Fibroblast of skin of scalp (primary cell): ENCODE measurements at places on chromosomes 6 and 20.

GRCh38 chr20:37729909-37730308 lies 36.1 kb downstream of the CTNNBL1 start:
- DNase-seq: peak; percentile 7

- DNase-seq: no peak
Measured at GRCh38 chr6:170135461-170135820, 155.4 kb downstream of the DLL1 start.

DNA sequence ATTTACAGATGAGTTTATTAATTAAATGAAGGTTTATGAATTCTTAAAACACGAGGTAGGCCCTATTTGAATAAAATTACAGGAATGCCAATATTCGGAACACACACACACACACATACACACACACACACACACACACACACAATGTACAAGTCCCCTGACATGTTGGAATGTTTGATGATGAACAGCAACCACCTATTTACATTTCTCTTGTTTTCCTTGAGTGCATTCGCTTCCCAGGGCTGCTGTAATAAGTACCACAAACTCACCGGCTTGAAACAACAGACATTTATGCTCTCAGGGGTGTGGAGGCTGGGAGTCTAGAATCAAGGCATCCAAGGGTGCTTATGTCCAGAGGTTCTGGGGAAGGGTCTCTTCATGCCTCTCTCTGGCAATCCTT lies 90.3 kb downstream of the SLC22A3 start:
- DNase-seq: no peak

GRCh38 chr6:43275801-43276576 lies 22.1 kb upstream of the SLC22A7 start:
- DNase-seq: no peak

DNA sequence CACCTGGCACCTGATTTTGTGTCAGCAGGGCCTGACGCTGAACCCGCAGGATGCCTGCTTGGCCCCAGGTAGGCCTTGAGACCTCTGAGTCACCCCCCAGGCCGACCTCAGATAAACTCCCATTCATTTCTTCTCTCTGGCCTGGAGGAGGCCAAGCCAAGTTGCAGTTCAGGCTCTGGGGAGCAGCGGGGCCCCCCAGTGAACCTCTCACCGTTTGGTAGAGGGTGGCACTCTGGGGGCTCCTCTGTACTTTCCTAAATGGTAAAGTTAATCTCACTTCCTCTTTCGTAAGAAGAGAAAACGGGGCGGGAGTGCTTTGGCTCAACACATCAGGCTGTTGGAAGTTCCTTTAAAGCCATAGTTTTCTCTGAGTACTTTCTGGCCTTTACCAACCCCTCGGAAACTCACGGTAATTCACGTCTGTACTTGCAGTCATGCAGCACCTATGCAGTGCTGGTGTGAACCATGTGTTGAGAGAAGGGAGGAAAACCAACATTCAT lies 2.8 kb downstream of the SIRPA start:
- no peak for DNase-seq

GRCh38 chr6:1761477-1761877 lies 151.8 kb downstream of the FOXC1 start:
- no peak for DNase-seq

- no peak for DNase-seq
Measured at GRCh38 chr6:136728976-136729515, 63.2 kb downstream of the MAP3K5 start.

DNA sequence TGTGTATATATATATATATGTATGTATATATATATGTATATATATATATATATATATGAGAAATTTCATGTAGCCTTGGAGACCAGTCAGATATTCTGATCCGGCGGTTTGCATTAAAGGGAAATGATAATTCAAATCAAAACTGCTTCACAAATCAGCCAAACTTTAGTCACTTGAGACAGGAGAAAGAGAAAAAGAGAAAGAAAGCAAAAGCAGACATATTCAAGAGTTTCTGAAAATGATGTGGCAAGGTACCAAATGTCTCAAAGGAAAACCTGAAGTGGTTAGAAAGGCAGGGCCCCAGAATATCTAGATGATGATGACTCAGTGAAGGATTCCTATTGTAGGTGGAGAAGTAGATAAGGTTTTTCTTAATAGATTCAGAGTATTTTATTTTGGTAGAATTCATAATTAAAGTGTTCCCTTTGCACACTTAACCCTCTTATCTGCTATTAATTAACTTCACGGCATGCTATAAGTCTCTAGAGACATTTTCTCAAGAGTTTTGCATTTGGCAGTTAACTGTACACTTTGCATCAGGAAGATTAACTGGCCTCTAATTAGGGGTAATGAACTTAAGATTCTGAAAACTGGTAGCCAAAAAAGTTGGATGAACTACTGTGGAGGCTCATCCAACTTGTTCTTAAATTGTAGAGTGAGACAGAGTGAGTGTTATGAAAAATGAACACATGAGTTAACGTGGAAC lies 50.1 kb upstream of the ASF1A start:
- DNase-seq: no peak

GRCh38 chr6:170237999-170238740 lies 52.7 kb downstream of the DLL1 start:
- no peak for DNase-seq

DNA sequence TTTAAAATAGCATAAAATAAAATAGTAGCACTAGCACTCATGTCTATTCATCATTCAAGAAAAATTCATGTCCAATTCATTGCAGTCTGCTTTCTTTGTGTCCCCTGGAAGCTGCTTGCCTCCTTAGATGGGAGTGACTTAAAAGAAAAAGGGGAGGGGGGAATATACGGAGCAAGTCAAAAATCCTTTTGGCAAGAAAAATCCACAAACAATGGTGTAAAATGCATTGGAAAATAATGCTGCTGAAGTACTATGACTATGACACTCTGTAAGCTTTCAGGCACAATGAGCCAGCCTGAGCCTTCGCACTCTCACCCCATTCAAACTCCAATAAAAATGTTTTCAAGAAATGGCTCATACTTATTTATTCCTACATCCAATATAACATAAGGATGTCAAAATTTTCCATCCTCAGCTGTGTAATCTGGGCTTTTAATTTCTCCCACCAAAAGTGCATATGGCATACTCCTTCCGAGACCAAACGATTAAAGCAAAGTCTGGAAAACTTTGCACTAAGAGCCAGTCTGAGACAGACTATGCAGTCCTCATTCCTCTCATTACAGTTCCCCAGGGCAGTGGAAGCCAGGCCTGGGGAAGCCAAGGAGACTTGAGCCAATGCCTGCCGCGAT lies 790 bp downstream of the NEDD9 start:
- DNase-seq: peak; percentile 79

DNA sequence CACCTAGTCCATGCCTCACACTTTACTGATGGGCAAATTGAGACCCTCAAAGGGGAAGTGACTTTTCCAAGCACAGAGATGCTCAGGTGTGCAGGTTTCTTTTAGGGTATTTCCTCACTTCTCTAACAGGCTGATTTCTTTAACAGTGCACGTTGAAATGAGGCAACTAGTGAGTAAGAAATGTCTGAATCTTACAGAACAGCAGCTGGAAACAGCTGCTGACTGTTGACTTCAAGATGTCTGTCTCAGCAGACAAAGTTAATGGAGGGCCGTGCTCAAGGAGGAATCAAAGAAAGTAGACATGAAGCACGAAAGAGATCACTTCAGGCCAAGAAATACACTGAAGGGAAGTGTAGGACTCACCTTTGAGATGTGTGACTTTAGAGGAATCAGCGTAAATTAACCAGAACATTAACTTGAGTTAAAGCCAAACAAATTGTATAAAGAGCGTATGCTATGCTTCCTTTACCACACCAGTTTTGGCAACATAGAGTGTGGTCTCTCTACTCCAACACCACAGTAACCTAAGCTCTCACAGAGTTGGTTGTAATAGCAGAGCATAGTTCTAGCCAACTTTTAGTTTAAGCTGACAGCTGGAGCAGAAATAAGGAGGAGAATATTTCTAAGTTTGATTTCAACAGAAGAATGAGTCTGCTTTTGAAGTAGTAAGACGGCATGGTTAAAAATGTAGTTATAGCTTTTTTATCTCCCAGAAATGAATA lies 60.9 kb downstream of the SAMD3 start:
- DNase-seq: peak; percentile 12

- DNase-seq: no peak
Measured at GRCh38 chr6:89799756-89800155, 19.8 kb downstream of the MDN1 start.

DNA sequence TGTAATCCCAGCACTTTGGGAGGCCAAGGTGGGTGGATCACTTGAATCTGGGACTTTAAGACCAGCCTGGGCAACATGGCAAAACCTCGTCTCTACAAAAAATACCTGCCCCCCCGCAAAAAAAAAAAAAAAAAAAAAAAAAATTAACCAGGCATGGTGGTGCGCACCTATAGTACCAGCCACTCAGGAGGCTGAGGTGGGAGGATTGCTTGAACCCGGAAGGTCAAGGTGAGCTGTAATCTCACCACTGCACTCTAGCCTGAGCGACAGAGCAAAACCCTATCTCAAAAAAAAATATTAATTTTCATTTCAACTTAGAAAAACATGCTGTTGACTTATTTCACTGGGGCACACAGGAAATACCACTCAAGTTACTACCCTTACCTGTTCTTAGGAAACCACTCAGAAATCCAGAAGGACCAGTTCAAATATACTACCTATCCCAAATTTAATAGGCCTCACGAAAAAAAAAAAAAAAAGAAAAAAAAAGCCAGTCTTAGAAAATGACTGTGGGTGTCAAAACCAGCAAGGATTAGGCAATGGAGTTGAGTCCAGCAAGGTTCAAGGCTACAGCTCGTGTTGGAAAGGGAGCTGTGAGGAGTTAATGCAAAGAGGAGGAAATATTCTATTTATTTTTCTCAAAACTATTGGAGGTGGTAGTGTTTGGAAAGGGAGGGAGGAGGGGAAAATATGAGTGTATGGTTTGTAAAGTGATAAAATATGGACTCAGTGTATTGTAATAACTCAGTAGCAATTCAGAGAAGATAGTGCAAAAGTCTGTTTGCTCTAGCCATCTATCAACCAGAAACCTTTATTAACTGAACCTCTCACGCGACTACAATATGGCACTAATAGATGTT lies 33.9 kb upstream of the PIM1 start:
- DNase-seq: no peak

- DNase-seq: no peak
Measured at GRCh38 chr6:105562027-105562426, 159.1 kb upstream of the PREP start.

DNA sequence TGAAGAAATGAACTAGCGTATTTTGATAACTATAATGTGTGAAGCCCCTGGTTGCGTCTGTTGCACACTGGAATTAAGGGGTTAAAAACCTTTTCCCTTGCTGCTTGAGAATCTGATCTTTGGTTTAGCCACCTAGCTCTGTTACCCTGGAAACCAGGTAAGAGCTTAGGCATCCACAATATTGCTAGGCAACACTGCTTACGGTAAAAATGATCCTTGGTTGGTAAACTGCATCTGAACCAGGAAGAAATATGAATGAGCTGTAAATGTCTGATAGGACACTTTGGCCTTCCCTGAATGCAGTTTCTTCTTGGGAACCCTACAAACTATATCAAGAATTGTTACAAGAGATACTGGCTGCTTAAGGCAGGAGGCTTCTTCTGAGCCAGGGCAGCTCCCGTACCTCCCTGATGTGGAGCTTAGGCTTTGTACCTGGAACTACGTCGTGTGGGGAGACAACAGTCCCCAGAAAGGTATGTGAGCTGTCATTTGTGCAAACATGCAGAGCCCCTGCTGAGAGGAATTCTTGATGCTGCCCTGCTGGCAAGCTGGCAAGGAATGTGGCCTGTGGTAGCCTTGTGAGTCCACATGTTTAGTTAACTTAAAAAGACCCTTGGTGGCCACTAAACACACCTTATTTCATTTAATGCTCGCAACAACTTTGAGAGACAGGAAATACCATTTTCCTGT lies 18.4 kb downstream of the UBE3D start:
- DNase-seq: peak; percentile 14

GRCh38 chr6:137906020-137906472 lies 39.0 kb downstream of the TNFAIP3 start:
- DNase-seq: no peak

GRCh38 chr6:166969390-166970002 lies 13.1 kb upstream of the RNASET2 start:
- DNase-seq: no peak

DNA sequence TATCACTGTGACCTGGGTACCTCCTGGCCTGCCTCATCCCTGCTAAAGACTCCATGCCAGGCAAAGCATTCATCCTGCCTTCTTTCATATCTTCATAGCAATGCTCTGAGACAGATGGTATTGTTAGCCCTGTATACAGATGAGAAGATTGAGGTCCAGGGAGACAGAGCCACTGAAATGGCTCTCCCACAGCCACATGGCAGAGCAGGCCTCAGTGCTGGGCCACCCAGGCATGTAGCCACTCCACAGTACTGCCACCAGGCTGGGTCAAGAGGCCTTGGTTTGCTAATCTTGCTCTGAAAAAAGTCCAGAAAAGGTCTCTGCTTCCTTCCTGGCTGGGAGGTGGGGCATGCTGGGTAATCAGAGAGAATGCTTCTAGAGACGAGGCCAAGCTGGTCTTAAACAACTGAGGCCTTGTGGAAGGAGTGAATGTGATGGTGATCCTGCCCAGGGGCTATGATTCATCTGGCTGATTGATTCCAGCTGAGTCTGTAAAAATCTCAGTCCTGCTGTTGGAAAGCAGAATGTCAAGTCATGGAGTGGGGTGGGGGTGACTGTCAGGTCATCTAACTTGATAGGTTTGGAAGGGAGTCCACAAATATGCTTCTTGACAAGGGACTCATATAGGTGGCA lies 29.8 kb downstream of the HM13 start:
- DNase-seq: peak; percentile 98

DNA sequence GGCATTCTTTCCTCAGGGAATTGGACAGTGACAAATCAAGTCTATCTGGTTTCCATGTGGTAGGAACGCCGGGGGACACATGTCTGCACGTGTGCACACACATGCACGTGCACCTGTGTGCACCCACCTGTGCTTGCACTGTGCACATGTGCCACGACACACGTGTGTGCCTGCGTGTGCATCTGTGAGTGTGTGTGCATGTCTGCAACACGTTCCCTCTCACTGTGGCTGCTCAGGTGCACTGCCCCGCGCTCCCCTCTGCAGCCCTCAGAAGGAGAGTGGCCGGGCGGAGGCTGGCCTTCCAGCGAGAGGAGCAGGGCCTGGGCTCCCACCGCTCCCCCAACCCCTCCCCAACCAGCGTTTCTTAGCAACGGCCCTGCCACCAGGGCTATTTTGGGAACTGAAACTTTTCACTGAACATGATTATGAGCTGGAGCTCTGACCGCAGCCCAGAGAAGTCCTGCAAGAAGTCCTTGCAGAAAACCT lies 147.8 kb downstream of the PHACTR3 start:
- DNase-seq: no peak

DNA sequence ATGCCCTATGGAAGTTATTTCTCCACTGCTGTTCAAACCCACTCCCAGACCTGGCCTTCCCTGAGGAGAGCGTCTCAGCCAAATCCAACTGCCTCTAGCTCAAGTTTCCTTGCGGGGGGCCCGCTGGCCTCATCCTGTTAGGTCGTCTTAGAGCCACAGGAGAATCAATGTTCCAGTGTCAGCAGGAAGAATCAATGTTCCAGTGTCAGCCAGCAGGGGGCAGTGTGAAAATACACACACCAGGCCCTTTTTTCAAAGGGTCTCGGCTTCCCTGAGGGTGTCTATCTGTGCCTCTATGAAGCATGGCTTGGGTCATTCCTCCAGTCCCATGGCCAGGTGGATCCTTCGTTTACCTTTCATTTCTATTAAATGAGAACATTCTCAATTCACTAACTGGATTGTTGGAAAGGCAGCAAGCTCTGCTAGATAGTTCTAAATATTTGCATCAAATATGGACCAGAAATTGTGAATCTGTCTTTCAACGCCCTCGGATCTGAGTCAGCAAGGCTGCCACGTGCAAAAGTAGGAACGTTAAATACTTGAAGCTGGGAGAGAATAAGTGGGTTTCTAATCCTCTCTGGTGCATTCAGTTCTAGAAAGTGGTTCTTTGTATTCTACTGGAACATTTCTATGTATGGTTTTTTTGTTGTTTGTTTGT lies 19.2 kb downstream of the PRND start:
- DNase-seq: peak; percentile 30
